ENCODE measurements at places on chromosomes 12 and 14.

- DNase-seq = no peak
Observed at GRCh38 chr14:23454445-23454856, 15.1 kb upstream of the NGDN start.

DNA sequence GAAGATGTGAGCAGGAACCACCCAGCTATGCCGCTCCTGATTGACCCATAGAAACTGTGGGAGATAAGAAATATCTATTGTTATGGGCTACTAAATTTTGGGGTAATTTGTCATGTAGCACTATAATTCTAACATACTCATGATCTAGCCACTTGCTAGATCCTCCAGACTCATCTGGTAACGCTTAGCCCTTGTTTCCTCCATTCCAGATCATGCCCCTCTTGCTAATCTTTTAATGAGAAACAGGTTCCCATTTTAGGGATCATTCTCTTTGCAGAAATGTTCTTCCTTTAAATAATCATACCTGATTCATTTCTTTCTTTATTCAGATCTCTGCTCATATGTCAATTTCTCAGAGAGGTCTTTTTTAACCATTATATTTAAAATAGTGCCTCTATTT lies 3.8 kb upstream of the ARHGDIB start:
- DNase-seq = no peak

- peak; percentile 80 for DNase-seq
Observed at GRCh38 chr12:44000309-44000952, 164.6 kb downstream of the TMEM117 start.

GRCh38 chr12:130922511-130922953 lies 31.2 kb upstream of the ADGRD1 start:
- DNase-seq = no peak

GRCh38 chr12:15852383-15852782 lies 29.8 kb upstream of the STRAP start:
- DNase-seq = peak; percentile 82

DNA sequence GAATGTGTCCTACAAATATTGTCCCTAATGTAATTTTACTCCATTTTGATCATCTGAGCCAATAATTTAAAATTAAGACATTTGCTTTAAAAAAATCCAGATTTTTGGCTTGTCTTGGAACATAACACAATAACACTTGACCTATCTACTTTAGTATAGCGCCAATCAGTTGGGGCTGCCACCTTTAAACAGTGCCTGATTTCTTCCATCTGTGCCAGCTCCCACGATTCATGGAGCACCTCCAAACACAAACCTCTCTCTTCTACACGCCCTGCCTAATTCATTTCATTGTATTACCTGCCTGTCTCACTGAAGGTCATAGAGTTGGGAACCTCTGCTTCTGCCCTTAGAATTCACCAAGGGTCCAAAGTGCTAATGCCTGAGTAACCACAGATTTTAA lies 352.4 kb downstream of the TMEM132D start:
- DNase-seq = no peak

DNA sequence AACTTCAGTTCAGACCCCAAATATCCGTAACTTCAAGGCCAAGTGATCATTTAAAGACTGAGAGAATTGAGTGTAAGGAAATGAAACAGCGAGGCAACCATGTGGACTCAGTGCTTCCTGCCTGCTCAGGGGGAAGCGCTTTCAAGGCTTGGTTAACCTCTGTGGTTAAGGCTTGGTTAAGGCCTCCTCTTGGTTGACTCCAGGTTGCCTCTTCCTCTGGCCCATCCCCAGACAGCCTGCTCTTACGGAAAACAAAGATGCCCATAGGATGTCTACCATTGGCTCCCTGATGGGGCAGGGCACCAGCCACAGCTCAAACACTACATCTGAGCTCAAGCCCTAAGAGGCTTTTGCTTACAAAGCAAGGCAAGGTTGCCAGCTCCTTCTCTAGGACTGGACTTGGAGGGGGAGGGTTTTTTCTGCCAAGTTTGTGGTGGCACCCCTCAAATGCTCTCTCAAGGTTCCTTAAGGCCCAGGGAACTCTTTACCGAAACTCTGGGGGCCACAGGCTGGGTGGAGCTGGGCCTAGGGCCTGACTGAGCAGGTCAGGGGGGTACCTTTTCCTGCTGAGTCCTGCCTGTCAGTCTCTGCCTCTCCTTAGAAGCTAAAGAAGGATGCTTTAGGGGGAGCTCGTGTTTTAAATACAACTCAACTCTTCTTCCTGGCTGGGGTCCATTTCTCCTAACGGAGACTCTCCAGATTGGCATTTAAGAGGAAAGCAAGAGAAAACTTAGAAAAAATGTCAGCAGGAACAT lies 13.7 kb downstream of the COL2A1 start:
- no peak for DNase-seq

DNA sequence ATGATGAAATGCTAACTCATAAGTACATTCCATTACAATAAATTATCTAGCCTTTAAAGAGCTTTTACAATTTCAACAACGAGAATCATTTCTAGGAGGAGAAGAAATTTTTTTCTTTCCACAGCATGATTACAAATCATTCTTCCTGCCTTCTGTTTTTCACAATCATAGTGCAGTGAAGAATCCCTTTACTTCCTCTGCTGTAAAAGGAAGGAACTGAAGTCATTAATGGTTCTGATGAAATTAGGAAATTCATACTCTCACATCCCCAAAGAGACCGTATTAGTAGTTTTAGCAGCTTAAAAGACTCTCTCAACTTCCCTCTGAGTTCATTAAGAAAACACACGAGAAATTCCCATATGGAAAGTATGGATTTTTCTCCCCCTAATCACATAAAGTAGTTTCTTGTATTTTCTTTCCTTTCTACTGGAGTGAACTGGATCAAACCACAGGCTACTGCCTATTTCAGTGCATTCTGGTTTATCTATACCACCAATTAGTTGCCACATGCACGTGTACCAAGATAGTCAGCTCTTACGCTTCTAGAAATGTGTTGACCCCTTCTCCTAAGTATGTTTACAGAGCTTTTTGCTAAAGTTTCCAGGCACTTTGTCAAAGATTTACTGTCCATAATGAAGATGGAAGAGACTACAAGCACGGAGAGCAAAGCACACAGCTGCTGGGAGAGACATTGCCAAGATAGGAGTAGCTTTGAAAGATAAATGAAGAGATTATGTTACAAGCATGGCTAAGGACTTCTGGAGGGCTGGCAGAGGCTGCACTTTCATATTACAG lies 58.9 kb upstream of the KITLG start:
- peak; percentile 60 for DNase-seq

GRCh38 chr14:37472906-37473305 lies 122.1 kb downstream of the FOXA1 start:
- DNase-seq = no peak

DNA sequence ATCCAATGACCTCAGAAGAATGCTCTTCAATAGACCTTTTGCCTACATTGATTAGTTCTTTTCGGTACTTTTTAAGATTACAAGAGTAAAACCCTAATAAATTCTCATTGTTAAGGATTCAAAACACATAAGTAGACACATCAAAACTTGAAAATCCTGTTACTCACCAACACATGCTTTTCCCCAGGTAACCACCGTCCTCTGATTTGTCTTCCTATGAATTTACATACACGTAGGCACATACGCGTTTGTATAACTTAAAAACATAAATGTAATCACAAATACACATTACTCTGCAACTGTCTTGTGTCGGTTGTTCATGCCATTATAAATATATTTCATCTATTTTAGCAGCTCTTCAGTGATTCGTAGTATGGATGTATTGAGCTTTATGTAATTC lies 910 bp upstream of the WASHC4 start:
- DNase-seq = no peak

DNA sequence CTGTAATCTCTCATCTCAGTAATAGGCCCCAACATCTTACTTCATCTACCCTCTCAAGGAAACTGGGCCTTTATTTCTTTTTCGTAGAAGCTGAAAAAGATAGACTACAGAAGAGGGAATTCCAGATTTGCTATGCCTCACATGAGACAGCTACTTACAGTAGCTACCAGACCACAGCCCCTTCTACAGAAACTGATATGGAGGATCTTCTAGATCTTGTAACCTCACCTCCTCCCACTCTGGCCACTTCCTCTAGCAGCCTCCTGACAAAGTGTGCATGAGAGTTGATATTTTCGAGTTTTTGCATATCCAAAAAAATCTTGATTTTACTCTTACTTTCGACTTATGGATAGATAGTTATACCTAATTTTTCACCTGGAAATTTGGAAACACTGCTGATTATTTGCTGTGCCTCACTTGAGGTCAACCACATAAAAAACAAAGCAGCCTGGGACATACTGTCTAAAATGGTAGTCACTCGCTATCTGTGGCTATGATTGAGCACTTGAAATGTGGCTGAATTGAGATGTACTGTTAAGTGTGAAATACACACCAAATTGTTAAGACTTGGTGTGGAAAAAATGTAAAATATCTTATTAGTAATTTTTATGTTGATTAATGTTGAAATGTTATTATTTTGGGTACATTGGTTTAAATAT lies 86.3 kb upstream of the NID2 start:
- no peak for DNase-seq

Data from GM23248 (cell line).